Lower lobe of right lung (tissue), 2 donors: ENCODE measurements at places on chromosomes 12 and 14. TPM values are rescaled to one million over a fixed set of nuclear protein-coding genes. Genes with fewer than 3 reads are reported as not detected.

- no peak for DNase-seq
These were observed 175.3 kb downstream of the PELI2 start for GRCh38 chr14:56293506-56293905.

Gene GYS2
- not detected for total RNA-seq

GRCh38 chr12:38934686-38935085 lies 29.3 kb upstream of the CPNE8 start:
- no peak for DNase-seq

- no peak for DNase-seq
These were observed 20.0 kb downstream of the BORCS5 start for GRCh38 chr12:12376646-12377448.

GRCh38 chr14:95998656-95999055 lies 40.5 kb upstream of the C14orf132 start:
- DNase-seq = no peak

DNA sequence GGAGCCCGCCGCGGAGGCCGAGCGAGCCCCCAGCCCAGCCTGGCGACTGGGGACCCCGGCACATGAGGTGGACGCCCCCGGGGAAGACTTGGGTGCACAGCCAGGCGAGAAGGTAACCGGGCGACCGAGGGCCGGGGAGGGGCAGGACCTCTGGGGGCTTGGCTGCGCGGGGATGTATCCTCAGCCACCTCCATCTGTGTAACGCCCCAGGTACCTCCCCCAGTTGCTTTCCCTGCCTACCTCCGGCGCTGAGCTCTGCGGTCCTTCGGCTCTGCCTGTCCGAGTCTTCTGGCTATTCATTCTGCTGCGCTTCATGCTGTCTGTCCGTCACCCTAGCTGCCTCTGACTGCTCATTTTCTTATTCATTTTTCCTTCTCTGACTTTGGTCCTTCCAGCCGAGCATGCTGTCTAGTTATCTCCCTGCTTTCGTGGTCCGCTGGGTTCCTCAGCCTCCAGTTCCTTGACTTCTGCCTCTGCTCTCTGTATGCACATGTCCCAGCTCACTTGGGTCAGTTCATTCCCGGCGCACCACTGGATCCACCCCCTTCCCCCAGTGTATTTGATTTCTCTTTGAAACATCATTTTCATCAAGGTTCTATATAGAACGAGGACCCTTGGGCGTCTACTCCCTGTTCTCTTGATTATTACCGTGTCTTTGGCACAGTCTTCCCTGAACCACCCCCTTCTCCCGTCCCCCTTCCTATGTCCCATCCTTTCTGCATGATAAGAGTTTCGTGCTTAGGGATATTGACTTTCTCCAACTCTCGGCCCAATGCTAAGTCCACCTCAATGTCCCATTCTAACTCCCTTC lies 612 bp downstream of the PHC1 start:
- peak; percentile 64 for DNase-seq

DNA sequence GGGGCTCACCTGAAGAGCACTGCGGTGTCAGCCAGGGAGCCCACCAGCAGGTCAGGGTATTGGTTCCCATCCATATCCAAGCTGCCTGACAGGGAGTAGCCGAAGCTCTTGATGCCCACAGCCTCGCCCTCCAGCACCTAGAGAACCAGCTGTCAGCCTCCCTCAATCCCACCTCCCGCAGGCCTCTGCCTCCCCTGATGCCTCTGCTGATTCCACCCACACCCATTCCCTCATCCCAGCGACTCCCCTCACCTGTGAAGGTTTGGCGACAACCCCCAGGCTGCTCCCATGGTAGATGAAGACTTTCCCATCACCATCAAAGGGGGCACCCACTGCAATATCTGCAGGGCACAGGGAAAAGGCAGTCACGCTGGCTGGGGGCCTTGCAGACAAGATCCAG lies 10.0 kb downstream of the ITGA7 start:
- DNase-seq = no peak

DNA sequence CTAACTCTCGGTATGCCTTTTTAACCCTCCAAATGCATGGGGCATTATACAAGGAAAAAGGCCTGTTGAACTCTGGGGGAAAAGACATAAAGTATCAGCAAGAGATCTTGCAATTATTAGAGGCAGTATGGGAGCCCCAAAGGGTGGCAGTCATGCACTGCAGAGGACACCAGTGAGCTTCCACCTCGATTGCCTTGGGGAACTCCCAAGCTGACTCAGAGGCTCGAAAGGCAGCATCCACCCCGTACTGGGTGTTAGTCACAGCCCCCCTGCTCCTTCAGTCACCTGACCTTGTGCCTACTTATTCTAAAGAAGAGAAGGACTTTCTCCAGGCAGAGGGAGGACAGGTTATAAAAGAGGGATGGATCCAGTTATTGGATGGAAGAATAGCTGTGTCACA lies 781.4 kb upstream of the TMEM132C start:
- DNase-seq = no peak

GRCh38 chr14:71061458-71061857 lies 154.2 kb downstream of the PCNX1 start:
- no peak for DNase-seq

GRCh38 chr12:46197883-46198282 lies 71.0 kb downstream of the SLC38A1 start:
- DNase-seq = no peak

Gene CACNA2D4
- 7.0 TPM for total RNA-seq

GRCh38 chr12:57864442-57865083 lies 18.0 kb upstream of the CTDSP2 start:
- DNase-seq = no peak

DNA sequence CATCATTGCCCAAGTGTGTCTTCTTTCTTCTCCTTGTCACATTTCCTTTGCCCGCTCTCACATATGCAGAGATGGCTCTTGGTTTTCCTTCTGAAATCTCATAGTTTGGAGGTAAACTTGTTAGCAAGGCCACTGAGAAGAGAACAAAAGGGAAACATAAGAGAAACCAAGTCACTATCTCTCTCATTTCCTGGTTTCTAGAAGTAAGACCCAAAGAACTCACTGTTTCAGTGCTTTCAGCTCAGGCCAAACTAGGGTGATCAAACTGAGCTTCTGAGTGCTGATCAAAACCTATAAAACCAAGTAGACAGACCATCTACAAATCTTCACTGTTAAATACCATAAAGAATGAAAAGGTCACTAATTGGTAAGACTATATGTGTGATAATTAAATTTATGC lies 275.4 kb upstream of the BTG1 start:
- no peak for DNase-seq

GRCh38 chr12:7241404-7242005 lies 52.0 kb downstream of the PEX5 start:
- DNase-seq = no peak

DNA sequence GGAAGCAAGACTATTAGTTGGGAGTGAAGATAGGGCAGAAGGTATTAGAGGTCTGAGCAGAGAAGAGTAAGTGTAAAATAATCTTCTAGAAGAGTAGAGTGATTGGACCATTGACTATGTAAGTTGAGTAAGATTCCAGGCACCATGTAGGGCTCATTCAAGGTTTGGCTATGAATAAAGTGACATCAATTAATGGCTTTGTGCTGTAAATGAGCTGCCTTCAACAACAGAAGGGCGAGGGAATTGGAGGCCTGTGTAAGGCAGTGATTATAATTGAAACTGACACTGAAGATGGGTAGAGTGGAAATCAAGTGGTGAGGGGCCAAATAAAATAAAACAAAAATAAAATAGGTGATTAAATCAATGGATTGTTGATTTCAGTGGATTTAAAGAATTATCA lies 26.4 kb downstream of the PTPRQ start:
- DNase-seq = no peak

DNA sequence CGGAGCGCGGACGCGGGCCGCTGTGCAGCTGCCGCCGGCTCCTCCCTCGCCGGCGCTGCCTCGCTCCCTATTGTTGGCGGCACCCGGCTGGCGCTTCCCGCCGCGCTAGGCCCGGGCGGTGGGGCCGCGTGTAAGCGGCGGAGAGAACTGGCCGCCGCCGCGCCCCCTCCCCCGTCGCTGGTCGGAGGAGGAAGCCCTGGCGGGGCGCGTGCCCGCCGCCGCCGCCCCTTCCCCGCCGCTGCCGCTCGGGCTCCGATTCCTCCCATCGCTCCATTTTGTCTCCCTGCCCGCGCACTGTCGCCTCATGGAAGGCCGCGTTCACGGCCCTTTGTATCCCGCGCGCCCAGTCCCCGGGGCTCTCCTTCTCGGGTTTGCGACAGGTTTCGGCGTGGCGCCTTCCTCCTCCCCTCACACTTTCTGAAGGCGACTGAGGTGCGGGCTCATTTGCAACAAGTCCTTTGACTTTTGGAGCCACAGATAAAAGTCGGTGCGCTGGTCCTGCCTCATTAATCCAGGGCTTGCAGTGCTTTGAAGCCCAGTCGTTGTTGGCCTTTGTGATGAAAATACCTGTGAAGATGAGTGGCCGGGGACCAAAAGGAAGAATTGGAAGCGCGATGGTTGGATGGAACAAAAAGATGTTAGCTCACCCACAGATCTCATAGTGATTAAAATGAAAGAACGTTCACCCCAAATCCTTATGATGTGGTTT lies 707 bp downstream of the CPSF6 start:
- peak; percentile 71 for DNase-seq

- DNase-seq = no peak
These were observed 48.5 kb upstream of the RIMBP2 start for GRCh38 chr12:130764475-130765185.

DNA sequence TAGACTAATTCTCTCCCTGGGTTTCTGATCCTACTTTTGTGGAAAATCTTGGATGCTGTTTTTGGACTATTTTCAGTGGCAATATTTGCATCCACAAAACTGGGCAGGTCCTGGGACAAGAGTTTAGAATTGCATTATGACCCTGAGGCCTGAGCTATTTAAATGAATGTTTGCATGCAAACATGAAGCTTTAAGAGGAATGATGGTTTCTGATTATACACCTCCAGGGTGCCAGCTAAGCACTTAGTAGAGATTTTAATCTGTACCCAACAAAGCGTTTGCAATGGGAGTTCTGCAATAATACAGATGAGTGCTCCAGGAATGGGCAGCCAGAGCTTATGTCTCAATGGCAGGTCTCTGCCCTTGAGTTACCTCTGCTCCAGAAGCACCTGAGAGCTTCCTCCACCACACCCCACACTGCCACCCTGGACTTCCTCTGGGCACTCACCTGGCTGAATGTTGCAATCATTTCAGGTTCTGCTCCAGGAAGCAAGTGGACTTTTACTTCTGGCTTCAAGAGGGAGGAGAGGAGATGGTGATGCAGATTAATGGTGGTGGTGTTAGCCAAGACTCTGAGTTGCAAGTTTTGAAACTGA lies 6.0 kb upstream of the SPTLC2 start:
- DNase-seq = peak; percentile 75

Gene EML1
- total RNA-seq = 34.5 TPM

- no peak for DNase-seq
These were observed 62.7 kb upstream of the PTGR2 start for GRCh38 chr14:73788701-73789551.

Gene SLC2A14
- total RNA-seq = not detected

GRCh38 chr12:112979041-112979680 lies 842 bp downstream of the OAS2 start:
- no peak for DNase-seq

Gene ACSS3
- total RNA-seq = 32.4 TPM

DNA sequence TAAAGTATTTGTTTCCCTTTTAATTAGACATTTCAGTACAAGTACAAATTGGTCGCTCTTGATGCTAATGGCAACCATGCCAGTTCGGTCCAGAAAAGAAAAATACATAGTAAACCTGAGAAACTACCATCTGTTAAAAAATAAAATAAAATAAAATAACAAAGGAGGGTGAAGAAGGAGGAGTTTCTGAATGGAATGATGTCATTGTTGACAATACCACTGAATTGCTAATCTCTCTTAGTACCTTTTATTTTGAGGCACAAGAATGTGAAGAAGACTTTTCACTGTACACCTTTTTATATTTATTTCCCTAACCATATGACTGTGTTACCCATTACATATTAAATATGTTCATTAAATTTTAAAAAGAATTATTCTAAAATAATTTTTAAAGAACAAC lies 19.5 kb downstream of the SPX start:
- no peak for DNase-seq

DNA sequence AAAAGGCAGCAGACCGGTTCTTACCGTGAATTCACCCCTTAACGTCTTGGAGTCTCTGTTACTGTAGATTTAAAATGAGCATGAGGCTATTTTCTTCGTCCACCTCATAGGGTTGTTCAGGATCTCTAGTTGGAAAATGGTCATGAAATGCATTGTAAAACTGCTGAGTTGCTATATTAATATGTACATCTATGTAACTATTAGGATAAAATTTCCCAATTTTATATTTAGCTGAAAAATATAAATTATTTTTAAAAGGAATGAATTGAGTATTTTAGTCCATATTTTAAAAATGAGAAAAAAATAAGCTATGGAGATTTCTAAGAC lies 272.7 kb downstream of the ALG10B start:
- no peak for DNase-seq

Gene PNMA1
- 24.4 TPM for total RNA-seq

- no peak for DNase-seq
These were observed 180.9 kb downstream of the RPS29 start for GRCh38 chr14:49405291-49405690.

DNA sequence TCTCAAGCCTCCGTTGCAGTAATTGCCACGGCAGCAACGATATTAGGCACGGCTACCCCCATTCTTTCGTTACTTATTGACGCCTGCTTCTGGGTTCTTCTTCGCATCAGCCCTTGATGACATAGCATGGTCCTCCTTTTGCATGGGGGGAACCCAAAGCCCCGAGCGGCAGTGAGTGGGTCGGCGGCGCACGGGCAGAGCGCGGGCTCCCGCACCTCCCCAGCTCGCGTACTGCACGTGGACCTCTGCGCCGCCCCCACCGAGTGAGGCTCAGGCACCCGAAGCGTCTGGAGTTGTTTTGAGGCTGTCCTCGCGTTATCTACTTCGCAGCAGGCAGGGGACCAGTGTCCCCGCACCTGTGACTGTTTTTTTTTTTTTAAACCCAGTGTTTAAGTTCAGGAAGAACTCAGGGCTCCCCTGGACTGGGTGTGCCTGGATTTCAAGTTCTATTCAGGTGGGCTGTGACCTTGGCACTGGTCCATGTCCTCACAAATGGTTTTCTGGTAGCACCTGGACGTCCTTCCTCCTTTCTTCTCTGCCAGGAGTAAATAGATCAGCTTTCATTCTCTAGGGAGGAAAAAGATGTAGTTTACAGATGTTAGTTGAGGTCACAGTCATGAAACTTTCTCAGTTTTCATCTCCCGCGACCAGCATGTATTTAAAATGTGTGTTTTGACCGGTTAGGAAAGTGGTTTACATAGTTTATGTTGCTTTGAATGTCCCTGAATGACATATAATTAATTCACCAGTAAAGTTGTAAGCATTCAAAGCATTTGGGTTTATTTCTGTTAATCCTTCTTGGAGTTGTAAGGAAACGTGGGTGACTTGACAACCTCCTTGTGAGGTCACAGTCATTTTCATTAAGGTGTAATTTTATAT lies 1.4 kb upstream of the FOXN4 start:
- DNase-seq = no peak

- no peak for DNase-seq
These were observed 215.0 kb downstream of the BMP4 start for GRCh38 chr14:53741479-53742232.

DNA sequence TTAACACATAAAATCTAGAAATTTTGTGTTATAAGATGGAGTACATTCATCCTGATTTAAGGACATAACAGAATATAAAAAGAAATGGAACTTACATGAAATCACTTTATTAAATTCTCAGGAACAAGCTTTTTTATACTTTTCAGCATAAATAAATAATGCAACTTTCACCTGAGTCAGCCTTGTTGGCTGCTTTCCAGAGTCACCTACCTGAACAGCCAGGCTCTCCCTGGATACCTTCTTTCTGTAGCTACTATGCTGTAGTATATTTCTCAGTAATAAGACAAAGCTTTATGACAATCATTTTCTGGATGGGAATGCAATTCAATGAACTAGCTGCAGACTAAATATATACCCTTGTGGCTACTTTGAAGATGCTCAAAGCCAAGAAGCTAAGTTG lies 111.9 kb downstream of the NTS start:
- no peak for DNase-seq
